CD4-positive, alpha-beta T cell (primary cell): ENCODE measurements at places on chromosomes 5 and 9. TPM values are rescaled to one million over a fixed set of nuclear protein-coding genes. Genes with fewer than 3 reads are reported as not detected.

DMRT1 gene
- not detected for total RNA-seq

HNRNPA0 gene
- 53.2 TPM for total RNA-seq

TMEM215 gene
- not detected for total RNA-seq

TAF11L10 gene
- not detected for total RNA-seq

TLX3 gene
- total RNA-seq = not detected

- H3K4me1 ChIP-seq = peaks cover 3% of the 10 kb centered on the region
- H3K36me3 ChIP-seq = no peaks in the 10 kb centered on the region
- no peak overlapping the region for H3K4me3 ChIP-seq
Measured at GRCh38 chr5:40616781-40617180, 62.9 kb upstream of the PTGER4 start.

- H3K4me3 ChIP-seq = no peak overlapping the region
- H3K27me3 ChIP-seq = no peaks in the 10 kb centered on the region
- H3K36me3 ChIP-seq = no peaks in the 10 kb centered on the region
- no peaks in the 10 kb centered on the region for H3K4me1 ChIP-seq
- no peak for DNase-seq
Measured at GRCh38 chr5:144267961-144268513, 97.4 kb downstream of the KCTD16 start.

DNA sequence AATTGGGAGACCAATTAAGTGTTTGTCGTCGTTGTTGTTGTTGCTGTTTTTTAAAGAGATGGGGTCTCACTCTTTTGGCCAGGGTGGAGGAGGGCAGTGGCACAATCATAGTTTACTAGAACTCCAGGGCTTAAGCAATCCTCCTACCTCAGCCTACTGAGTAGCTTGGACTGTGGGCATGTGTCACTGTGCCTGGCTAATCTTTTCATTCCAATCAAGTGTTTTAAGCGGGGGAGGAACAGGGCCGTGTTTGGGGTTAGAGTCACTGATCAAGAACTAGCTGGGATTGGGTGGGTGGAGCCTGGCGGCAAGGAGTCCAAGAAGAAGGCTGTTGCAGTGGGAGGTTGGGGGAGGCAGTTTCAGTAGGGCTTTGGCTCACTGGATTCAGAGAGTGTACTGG is 13.8 kb downstream of the SNX30 start:
- H3K27ac ChIP-seq = no peak overlapping the region
- DNase-seq = no peak
- H3K4me1 ChIP-seq = peaks cover 7% of the 10 kb centered on the region
- H3K27me3 ChIP-seq = no peaks in the 10 kb centered on the region

GRCh38 chr9:34374905-34375552 is 1.7 kb downstream of the MYORG start:
- H3K27me3 ChIP-seq = no peaks in the 10 kb centered on the region
- peaks cover 2% of the 10 kb centered on the region for H3K36me3 ChIP-seq
- H3K4me3 ChIP-seq = no peak overlapping the region

DNA sequence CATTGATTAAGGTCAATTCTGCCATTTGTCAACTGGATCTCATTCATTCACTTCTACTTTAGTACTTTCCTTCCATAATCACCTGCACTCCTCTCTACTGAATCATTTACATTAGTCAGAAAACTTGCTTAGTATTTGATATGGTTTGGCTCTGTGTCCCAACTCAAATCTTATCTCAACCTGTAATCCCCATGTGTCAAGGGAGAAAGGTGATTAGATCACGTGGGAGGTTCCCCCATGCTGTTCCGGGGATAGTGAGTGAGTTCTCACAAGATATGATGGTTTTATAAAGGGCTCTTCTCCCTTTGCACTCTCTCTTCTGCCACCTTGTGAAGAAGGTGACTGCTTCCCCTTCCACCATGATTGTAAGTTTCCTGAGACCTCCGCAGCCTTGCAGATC is 23.7 kb upstream of the UGCG start:
- peaks cover 4% of the 10 kb centered on the region for H3K4me1 ChIP-seq

GRCh38 chr9:12318732-12319685 is 374.2 kb upstream of the TYRP1 start:
- no peaks in the 10 kb centered on the region for H3K27me3 ChIP-seq
- DNase-seq = no peak
- no peaks in the 10 kb centered on the region for H3K4me1 ChIP-seq

DNA sequence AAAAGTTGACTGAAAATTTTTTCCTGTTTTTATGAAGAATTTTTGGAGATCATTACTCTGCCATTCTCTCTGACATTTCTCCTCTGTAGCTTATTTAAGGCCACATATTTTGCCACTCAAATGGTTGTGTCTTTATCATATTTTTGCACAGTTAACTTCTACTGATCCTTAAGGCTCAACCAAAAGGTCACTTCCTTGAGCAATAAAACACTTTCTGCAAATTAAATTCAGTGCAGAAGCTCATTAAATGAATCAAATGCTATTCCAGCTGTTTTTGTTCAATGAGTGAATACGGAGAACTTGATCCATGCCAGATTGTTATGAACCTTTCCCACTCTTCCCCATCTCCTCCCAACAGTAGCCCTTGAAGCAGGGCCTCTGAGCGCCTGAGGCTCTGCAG is 93.8 kb upstream of the EPB41L4A start:
- H3K27ac ChIP-seq = no peak overlapping the region
- no peaks in the 10 kb centered on the region for H3K36me3 ChIP-seq
- no peaks in the 10 kb centered on the region for H3K4me1 ChIP-seq
- H3K4me3 ChIP-seq = no peak overlapping the region

- no peaks in the 10 kb centered on the region for H3K36me3 ChIP-seq
- H3K27ac ChIP-seq = no peak overlapping the region
- no peaks in the 10 kb centered on the region for H3K4me1 ChIP-seq
- no peak for DNase-seq
- no peak overlapping the region for H3K4me3 ChIP-seq
Measured at GRCh38 chr9:82539146-82539545, 523.8 kb downstream of the RASEF start.

GRCh38 chr9:29332789-29333188 is 1759.5 kb upstream of the C9orf72 start:
- no peak overlapping the region for H3K4me3 ChIP-seq
- H3K27ac ChIP-seq = no peak overlapping the region
- no peaks in the 10 kb centered on the region for H3K36me3 ChIP-seq
- DNase-seq = no peak
- no peaks in the 10 kb centered on the region for H3K27me3 ChIP-seq
- H3K4me1 ChIP-seq = no peaks in the 10 kb centered on the region

DNA sequence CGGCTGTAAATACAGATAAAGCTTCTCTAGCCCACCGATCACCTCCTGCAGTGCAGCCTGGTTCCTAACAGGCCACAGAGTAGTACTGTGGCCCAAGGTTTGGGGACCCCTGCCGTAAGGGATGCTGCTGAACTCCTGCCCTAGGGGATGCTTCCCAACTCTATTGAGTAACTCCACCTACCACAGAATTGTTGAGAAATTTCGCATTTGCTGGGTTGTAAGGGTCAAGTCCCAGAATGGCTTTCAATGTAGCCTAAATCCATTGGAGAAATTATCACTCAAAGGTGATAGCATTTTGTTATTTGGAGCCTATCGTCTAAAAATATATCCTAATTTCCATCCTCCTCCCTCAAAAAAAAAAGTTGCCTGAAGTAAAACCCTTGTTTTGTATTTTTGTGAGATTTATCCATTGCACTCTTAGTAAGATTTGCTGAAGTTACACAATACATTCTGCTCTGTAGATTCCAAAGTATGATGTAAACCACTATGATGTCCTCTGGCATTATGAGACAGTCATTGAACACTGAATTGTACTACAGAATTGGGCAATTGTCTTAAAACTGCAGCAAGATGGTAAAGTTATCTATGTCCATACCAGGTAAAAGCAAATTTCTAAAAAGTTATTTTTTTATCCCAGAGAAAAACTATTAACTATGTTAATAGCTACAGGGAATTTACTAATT is 14.0 kb downstream of the ACTBL2 start:
- no peak for DNase-seq
- H3K27ac ChIP-seq = no peak overlapping the region
- no peak overlapping the region for H3K4me3 ChIP-seq
- H3K27me3 ChIP-seq = peaks cover 2% of the 10 kb centered on the region

DNA sequence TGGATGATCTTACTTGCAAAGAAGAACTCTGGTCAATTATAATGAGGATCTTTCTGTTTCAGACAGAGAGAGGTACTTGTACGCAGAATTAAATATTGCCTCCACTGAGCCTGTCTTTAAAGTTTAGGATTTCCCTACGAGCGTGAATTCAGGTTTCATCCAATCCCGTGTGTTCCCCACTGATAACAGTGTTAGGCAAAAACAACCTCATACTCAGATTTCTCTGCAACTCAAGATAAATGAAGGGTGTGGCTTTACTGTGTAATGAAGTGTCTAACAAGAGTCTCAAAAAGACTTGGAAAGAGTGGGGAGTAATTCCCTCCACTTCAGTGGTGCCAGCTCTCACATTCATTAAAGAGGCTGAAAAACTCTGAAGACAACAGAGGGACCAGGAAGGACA is 53.2 kb upstream of the ACO1 start:
- no peak for DNase-seq
- H3K27me3 ChIP-seq = no peaks in the 10 kb centered on the region
- no peaks in the 10 kb centered on the region for H3K36me3 ChIP-seq
- no peak overlapping the region for H3K27ac ChIP-seq
